ENCODE measurements at places on chromosomes 12 and 14. TPM values are rescaled to one million over a fixed set of nuclear protein-coding genes. Genes with fewer than 3 reads are reported as not detected.

DNA sequence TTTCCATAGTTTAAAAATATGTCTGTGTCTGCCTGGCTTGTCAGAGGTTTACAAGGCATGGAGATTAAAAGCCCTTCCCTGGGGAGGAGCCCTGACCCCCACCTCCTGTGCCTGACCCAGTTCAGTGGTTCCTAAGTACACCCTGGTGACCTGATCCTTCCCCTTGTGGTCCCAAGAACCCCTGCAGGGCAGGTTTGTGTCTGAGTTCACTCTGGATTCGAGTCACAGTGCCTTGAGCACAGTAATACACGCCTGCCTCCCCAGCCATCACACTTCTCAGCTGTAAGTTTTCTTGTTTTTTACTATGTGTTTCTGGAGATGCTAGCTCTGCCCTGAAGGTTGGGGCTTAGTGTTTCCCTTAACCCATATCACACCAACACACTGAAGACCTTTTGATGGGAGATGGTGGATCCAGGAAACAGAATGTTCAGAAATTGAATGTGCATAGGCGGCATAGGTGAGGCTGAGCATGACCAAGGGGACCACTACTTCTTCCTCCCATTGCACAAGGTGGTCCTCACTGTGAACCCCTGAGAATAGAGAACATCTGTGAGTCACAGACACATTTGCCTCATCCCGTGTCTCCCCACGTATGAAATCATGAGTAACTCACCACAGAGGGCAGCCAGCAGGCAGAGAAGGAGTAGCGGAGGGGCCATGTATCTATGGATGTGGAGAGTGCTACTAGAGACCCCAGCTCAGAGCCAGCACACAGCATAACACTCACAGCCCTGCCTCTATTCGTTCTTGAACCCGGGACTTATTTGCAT is 962.9 kb downstream of the TMEM121 start:
- DNase-seq = no peak

Gene BDKRB2
- 1.2 TPM for total RNA-seq

Gene RASSF9
- 2.9 TPM for total RNA-seq

DNA sequence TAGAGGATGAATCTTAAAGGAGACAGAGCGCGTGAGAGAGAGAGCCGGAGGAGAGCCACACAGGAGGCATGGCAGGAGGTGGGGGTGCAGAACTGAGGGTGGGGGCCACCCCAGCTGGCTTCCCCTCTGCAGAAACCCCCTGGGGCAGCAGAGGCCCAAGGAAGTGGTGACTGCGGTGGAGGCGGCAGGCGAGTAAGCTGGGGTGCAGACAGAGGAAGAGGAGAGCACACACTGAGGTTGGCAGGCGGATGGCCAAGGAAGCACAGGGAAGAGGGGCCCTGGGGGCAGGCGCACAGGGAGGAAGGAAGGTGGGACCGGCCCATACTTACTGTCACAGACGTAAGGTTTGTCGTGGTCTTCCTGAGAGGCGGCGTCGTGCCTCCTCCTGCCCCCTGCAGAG is 179.8 kb downstream of the DPF3 start:
- no peak for DNase-seq

Gene LRP1-AS
- not detected for total RNA-seq
